ENCODE measurements at places on chromosomes 6 and 20.

DNA sequence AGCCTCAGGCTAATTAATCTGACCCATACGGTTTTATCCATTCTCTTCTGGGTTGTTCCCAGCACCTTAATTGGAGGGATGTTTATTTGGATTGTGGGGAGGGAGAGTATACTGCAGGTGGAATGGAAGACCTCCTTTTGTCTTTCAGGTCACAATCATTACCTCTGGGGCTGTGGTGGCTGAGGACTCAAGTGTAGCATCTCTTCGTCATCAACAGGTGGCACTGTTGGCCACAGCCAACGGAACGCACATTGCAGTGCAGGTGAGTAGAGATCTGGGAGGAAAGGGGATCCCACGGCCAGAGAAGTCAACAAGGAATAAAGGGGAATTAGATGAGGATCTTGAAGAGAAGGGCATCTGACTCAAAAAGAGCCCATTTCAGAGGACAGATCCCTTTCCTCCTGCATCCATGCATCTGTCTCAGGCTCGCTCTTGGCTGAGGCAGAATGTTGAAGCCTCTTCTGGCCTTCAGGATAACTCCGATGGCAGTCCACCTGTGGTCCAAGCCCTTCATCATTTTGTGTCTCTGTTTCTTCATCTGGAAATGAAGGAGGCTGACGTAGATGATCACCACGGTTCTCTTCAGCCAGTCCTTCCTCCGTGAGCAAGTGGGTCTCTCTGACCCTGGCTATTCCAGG, 3.2 kb upstream of the DEF6 start:
- DNase-seq, result no peak

DNA sequence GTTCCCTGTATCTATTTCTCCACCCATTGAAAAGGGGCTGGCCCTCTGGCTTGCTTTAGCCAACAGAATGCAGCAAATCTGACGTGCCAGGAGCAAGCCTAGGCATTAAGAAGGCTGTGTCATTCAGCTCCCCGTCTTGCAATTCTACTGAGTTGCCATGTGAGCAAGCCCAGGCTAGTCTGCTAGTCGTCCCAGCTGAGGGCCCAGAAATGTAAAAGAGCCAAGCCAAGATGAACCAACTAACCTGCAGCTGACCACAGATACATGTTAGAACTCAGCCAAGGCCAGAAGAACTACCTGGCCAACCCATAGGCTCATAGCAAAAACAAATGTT, 30.1 kb downstream of the PREP start:
- no peak for DNase-seq

DNA sequence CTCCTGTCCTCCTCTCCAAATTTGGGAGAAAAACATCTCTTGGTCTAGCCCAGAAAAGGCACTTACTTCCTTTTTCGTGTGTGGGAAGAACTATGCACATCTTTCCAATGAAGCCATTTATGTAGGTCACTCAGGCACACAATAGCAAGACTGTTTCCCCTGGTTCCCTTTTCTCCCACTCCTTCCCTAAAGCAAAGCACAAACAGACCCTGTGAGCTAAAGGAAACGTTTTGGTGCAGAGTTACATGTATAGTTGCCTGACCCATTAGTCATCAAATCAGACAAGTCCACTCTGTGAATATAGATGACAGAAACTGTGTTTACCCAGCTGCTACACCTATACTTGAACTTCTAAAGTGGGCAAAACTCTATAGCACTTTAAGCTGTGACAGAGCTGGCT, 474.6 kb downstream of the COL12A1 start:
- DNase-seq, result peak; percentile 80

DNA sequence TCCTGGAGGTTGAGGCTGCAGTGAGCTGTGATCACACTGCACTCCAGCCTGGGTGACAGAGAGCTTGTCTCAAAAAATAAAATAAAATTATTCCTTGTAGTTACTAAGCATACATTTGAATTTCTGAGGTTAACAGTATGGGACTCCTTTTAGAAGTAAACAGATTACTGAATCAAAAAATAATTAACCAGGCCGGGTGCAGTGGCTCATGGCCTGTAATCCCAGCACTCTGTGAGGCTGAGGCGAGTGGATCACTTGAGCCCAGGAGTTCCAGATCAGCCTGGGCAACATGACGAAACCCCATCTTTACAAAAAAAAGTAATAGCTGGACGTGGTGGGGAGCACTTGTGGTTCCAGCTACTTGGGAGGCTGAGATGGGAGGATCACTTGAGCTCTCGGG, 22.1 kb upstream of the EEF1A1 start:
- DNase-seq, result no peak

- no peak for DNase-seq
Measured at GRCh38 chr6:104969785-104970581, 13.1 kb downstream of the LIN28B start.

DNA sequence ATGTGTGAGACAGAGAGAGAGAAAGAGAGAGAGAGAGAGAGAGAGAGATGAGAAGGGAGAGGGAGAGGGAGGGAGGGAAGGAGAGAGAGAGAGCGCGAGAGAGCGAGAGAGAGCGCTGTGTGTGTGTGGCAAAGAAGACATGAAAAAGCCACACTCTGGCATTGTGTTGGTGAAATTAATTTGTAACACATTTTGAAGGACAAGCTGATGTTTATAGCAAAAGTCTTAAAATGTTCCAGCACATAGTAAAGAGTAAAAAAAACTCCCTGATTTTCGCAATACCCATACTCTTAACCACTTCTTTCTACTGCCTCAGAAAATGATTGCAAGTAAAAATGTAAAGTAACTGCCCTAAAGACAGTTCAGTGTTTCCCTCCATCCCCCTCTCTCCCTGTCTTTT, 56.7 kb downstream of the SLC22A1 start:
- no peak for DNase-seq

GRCh38 chr6:17032590-17032987, 69.3 kb upstream of the STMND1 start:
- DNase-seq, result no peak

GRCh38 chr6:64520050-64520449, 884.4 kb downstream of the PHF3 start:
- DNase-seq, result peak; percentile 76

DNA sequence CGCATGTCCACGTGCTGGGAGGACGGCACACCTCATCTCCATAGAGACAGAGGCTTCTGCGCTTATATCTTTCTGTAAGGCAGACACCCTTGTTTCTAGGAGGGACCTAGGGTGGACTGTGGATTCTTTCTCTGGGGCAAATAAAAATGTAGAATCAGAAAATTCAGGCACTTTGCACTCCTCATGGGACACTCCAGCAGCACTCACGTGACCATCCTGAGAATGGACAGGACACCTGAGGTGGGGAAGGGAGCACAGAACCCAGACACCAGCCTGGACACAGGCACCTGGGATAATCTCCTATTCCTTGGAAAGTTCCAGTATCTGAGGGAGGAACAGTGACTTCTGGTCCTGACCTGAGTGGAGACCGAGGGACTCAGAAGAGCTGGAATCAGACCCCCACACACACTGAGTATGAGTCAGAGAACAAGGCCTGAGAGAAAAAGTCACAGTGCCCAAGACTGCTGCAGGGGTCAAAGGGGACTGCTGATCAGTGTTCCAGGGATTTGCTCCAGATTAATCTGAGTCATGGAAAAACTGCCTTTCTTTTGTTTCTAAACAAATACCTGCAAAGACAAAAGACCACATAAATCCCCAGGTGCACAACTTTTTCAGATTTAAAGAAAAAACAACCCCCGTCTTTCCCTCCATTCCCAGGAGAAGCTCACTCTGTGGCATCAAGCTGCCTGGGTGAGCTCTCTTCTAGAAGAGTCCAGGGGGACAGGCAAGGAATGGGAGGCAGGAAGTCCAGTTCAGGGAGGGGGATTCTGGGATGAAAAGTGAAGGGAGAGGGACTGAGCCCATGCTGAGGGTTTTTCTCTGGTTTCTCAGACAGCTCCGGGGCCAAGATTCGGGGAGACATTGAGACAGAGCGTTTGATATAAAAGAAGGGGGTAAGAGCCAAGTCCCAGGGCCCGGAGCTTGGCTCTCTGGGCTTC, 35.6 kb upstream of the MICB start:
- DNase-seq, result no peak

GRCh38 chr6:169239181-169239580, 14.5 kb downstream of the THBS2 start:
- DNase-seq, result no peak

DNA sequence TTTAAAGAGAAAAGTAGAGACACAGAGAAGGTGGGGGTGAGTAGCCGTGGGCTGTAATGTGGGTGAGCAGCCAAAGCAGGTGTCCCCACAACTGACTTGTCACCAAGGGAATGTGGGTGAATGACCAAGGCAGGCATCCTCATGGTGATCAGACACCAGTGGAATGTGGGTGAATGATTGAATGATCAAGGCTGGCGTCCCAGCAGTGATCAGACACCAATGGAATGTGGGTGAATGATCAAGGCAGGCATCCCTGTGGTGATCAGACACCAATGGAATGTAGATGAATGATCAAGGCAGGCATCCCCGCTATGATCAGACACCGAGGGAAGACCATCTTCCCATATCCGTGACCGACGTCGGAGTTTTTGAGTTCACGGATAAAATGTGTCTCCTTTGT, 49.8 kb upstream of the OR14J1 start:
- no peak for DNase-seq

DNA sequence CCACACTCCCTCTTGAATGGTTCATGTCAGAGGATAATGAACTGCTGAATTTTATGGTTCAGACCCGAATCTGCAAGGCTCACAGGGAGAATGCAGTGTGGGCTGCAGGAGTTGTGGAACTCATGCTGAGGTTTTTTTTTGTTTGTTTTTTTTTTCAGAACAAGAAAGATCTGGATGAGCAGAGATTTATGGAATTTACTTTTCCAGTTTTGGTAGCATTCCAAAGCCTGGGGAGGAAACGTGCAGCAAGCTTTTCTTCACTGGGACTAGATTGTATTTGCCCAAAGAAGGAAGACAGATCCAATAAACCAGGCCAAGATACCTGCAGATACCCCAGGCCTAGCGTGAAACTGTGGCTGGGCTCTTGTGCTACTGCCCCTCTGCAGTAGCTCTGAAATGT, 223.9 kb upstream of the TAB2 start:
- DNase-seq, result peak; percentile 22

GRCh38 chr6:47670851-47671250, 27.5 kb upstream of the ADGRF4 start:
- no peak for DNase-seq

DNA sequence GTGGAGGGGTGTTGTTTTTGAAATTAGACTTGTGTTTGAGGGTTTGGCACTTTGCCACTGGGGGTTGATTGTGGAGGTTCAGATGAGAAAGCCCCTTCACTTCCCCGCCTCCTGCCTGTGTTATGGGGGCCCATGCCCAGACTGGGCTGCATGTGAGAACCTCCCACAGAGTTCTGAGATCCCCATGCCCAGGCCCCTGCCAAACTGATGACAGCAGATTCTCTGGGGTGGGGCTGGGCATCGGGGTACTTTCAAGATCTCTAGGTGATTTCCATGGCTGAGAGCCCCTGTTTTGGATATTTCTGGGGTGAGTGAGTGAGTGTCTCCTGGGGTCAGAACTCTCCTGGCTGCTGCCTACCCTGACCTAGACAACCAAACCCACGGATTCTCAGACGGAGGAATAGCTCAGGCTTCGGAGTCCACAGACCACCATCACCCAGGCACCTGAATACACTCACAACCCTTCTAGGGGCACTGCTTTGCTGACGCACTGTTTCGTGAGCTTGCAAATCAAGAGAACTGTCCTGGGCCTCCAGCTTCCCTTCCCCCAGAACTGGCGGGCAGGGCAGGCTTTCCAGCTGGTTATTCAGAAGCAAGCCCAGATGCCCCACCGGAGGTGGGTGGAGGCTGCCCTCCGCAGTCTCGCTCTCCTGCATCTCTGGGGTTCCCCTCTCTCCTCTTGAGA, 6.3 kb downstream of the BCAS1 start:
- no peak for DNase-seq

GRCh38 chr6:45857827-45858226, 157.8 kb downstream of the CLIC5 start:
- DNase-seq, result no peak

GRCh38 chr6:148840256-148840655, 93.4 kb downstream of the UST start:
- no peak for DNase-seq

DNA sequence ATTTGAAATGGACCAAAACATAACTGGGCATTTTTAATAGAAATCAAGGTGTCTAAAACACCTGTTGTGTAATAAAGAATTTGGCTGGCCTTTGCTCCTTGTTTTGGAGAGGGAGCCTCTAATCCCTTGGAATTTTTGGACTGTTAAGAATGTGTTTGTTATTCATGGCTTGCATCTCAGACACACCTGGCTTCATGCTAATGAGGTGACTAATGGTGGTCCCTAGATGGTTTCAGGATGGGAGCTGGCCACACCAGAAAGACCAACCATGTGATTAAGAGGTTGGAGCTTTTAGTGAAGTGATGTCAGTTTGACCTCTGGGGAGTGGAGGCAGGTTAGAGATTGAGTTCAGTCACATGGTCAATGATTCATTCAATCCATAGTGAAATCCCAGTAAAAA, 328.4 kb downstream of the DHX35 start:
- no peak for DNase-seq

- DNase-seq, result no peak
Measured at GRCh38 chr6:161261816-161262215, 12.0 kb downstream of the AGPAT4 start.

DNA sequence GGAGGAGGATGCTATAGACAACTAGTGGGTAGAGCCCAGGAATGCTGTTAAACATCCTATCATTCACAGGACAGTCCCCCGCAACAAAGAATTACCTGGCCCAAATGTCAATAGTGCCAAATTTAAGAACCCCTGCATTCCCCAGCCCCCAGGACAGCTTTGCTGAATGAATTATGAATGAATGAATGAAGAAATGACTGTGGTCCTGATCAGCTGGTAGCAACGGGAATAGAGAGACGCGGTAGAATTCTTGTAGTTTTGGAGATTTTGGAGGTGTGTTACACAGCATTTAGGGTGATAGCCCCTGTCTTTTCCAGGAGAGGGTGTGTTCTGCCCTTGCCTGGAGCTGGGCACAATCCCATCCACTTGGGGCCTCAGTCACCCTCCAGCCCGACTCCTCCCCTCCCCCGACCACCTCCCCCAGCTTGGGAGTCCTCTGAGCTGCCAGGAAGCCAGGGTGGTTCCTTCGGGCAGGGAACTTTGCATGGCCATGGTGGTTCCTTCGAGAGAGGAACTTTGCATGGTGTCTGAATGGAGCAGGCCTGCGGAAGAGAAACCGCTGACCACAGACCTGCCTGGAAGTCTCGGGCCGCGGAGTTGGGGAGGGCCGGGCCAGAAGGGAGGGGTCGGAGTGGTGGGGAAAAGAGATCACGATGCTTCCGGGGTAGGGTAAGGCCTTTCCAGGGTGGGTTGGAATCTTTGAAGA, 1.0 kb upstream of the HCK start:
- no peak for DNase-seq

- no peak for DNase-seq
Measured at GRCh38 chr6:1382331-1382882, 7.0 kb upstream of the FOXF2 start.
